ENCODE measurements at places on chromosomes 2 and 18.

DNA sequence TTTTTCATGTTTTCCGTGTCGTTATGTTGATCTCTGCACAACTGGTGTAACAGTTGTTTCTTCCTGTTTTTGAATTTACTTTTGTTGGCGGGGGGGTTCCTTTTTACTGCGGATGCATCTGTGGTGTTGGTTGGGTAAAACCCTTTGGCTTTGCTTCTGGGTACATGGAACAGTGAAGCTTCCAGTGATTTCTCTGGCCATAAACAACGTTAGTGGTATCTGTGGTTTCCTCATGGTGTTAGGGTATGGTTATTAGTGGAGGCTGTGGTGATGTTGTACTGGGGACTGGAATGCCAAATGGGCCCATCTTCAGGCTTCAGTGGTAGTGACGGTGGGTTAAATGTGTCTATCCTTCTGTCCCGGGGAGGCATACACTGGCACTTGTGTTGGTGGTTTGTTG lies 285.4 kb upstream of the ZNF804A start:
- DNase-seq = no peak

DNA sequence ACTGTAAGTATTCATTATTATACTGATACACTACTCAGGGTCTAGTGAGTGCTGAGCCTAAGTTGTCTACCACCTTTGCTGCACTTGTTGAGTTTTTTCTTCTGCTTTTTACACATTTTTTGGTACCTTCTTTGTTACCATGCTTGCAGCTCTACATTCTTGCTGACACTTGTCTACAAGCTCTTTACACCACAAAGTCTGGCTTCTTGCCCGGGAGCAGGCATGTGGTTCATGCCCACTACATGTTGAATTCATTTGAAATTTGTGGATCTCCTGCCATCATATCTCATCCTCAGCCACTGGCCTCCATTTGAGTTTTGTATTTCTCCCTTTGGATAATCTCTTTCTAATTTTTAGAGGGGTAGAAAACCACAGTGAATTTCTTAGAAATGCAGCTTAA lies 29.9 kb downstream of the IL18R1 start:
- no peak for DNase-seq

GRCh38 chr18:25467226-25467987 lies 115.4 kb upstream of the ZNF521 start:
- DNase-seq = no peak

DNA sequence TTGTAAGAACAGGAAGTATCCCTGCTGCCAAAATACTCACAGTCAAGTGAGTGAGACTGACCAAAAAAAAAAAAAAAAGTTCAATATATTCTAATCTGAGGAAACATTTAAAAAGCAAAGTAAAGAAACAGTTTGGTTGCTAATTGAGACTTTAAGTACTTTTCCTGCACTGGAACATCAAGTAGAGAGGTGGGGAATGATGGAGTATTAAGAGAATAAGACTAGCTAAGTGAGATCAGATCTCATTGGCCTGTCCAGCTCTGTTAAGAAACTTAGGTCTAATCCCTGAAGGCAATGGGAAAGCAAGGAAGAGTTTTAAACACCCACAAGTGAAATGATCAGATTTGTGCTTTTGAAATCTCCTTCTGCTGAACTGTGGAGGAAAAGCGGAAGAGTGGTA lies 27.8 kb upstream of the MAP4K3 start:
- DNase-seq = no peak

DNA sequence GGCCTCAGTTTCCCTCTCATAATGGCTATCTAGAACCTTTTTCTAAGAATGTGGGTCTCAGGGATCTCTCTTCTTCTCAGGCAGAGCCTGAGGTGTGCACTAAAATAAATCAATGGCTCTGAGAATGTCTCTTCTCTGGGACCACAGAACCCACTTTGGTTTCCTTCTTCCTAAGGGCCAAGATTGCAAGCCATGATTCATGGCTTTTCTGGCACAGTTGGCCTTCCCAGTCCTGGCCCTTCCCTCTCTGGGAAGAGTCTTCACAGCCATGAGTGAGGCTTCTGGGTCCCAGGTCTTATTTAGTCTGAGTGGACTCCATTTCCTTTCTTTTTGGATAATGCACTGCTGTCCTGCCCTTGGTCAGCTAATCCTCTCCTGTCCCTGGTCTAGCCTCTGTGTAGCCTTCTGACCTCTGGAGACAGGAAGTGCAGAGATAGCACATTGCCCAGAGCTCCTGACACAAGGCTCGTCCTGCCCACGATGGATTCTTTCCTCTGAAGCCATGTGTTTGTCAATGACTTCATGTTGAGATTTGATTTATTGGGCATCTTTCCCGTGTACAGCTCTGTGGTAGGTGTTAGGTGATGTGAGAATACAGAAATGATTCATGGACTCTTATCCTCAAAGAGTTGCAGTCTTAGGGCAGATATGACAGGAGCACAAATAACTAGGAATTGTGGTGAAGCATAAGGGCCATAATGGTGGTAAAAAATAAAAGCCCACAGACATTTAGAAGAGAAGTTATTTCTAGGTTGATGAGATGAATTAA lies 245.0 kb downstream of the CLIP4 start:
- no peak for DNase-seq

GRCh38 chr2:110166266-110166665 lies 38.5 kb downstream of the NPHP1 start:
- peak; percentile 10 for DNase-seq

GRCh38 chr2:239049421-239050251 lies 201.8 kb downstream of the TWIST2 start:
- no peak for DNase-seq

DNA sequence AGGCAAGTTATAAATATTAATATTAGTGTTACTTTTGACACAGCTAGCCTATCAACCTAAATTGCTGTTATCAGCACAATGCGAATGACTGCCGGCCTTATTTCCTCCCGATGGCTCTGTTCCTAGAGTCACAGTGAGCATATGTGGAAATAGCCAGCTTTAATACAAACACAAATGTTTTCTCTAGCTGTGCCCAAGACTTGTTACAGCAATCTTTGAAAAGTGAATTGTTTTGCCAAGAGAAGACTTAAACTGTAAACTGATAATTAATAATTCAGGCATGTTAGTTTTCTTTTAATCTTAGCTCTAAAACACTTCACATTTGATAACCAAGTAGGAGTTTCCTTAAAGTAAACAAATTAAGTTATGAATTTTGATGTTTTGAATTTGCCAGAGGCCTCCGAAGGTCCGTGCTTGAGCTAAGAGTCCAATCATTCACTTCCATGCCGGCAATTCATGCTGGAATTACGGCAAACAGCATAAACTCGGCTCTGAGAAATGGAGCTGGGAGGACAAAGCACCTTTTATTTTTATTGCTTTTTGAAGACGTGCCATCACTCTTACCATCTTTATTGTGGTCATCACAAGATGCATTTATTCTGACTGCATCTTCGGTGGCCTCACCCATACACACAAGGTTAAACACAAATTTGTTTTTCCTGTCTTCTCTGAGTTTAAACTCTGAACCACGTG lies 184.5 kb upstream of the CWC22 start:
- no peak for DNase-seq

- DNase-seq = no peak
Observed at GRCh38 chr2:78330193-78330592, 695.3 kb upstream of the REG3G start.

DNA sequence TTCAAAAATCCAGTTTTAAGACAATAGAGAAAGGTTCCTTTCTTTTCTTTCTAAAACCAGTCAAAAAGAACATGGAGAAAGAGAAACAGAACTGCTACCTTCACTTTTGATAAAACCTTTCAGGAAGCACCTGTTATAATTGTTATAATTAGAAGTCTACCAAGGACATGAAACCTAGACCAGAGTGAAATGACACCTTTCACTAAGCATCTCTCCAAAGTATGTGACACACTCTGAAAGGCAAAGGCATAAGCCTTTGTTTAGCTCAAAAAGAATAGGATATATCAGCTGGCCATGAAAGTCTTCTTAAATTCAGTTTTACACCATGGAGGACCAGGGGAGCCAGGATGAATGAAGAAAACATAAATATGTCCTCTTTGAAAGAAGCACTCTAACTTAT lies 18.8 kb upstream of the RBM45 start:
- DNase-seq = no peak
